Fibroblast of lung (primary cell): ENCODE measurements at places on chromosomes 11 and 22. TPM values are rescaled to one million over a fixed set of nuclear protein-coding genes. Genes with fewer than 3 reads are reported as not detected.
A peak's percentile ranks its signal among the peaks of the same experiment; 100 is the strongest.

- H3K4me1 ChIP-seq = no peaks in the 10 kb centered on the region
- H3K4me3 ChIP-seq = no peak overlapping the region
- H3K36me3 ChIP-seq = no peaks in the 10 kb centered on the region
- no peak overlapping the region for H3K27ac ChIP-seq
- no peaks in the 10 kb centered on the region for H3K27me3 ChIP-seq
Observed at GRCh38 chr22:21916309-21916918, 36.2 kb downstream of the PPM1F start.

- H3K4me1 ChIP-seq = peaks cover 4% of the 10 kb centered on the region
- no peaks in the 10 kb centered on the region for H3K27me3 ChIP-seq
- no peak for DNase-seq
Observed at GRCh38 chr22:45120931-45121330, 42.8 kb upstream of the NUP50 start.

DNA sequence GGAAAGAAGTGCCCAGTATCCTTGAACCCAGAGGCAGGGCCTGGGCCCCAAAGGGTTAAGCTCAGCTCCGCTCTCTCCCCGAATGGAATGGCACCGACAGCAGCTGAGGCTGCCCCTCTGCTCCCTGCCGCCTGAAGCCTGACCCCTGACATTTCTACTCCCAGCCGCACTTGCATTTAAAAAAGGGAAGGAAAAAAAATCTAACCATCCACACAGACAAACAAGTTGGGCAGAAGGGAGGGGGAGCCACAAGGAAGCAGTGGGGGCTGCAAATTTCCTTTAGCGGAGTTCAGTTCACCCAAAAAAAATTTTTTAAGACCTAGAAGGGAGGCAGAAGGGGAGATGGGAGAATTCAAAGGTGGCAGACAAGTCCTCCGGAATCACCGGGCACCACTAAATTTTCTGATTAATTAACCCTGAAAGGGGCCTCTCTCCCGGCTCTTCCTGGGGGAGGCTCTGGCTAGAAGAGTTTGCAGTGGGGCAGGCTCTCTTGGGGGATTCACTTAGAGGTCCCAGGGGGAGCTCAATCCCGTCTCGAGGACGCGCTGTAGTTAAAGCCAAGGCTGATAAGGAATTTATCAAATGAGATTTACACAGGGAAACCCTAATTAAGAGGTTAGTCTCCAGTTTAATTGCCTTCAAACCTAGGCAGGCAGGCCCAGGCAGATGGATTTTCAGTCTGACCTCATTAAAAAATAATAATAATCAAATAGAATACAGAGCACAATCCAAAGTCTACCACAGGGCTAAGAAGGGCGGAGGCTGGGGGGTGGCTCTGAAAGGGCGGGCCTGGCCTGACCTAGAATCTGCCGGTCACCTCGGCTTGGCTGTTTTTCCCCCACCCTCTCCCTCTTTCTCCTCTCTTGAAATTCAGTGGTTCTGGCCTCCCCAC is 25.6 kb downstream of the MN1 start:
- no peaks in the 10 kb centered on the region for H3K4me1 ChIP-seq
- no peak overlapping the region for H3K4me3 ChIP-seq
- no peaks in the 10 kb centered on the region for H3K36me3 ChIP-seq
- H3K27ac ChIP-seq = no peak overlapping the region
- no peaks in the 10 kb centered on the region for H3K27me3 ChIP-seq
- no peak for DNase-seq

DNA sequence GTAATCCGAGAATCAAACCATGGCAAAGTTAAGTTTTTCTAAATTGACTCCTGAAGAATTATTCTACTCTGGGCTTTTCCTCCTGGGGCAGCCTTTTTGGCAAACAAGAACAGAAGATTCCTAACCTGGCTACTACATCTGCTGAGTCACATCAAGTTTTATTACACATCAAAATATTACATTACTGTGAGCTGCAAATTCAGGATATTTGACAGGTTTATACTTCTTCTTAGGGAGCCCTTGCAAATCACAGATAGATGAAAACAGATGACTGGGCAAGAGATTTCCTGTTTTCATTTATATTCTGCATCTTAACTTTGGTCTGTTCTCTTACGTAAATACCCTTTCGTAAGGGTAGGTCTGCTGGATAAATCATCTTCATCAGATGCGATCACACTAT is 23.6 kb downstream of the XRRA1 start:
- H3K4me3 ChIP-seq = no peak overlapping the region
- DNase-seq = peak; percentile 36
- peaks cover 7% of the 10 kb centered on the region for H3K4me1 ChIP-seq
- no peaks in the 10 kb centered on the region for H3K27me3 ChIP-seq
- H3K27ac ChIP-seq = no peak overlapping the region
- H3K36me3 ChIP-seq = peaks cover 2% of the 10 kb centered on the region

- H3K4me1 ChIP-seq = no peaks in the 10 kb centered on the region
- H3K36me3 ChIP-seq = no peaks in the 10 kb centered on the region
Observed at GRCh38 chr11:116498161-116498560, 274.6 kb downstream of the BUD13 start.

GRCh38 chr11:6771926-6772893 is at the start of gene OR2AG2:
Gene OR2AG2 (minus strand): TSS chr11:6771976. CDS start chr11:6768957, 3,019 bp downstream.
- no peaks in the 10 kb centered on the region for H3K4me1 ChIP-seq
- no peaks in the 10 kb centered on the region for H3K36me3 ChIP-seq
- no peak within 1 kb of the TSS for H3K27ac ChIP-seq
- DNase-seq = no peak

- H3K27me3 ChIP-seq = peaks cover 2% of the 10 kb centered on the region
- H3K4me3 ChIP-seq = no peak overlapping the region
- peak; percentile 5 for DNase-seq
- no peaks in the 10 kb centered on the region for H3K36me3 ChIP-seq
Observed at GRCh38 chr11:7574491-7575130, 60.8 kb downstream of the PPFIBP2 start.

- H3K36me3 ChIP-seq = no peaks in the 10 kb centered on the region
- H3K4me3 ChIP-seq = no peak overlapping the region
- DNase-seq = no peak
Observed at GRCh38 chr11:7858006-7858405, 61.3 kb upstream of the OR5P2 start.

- DNase-seq = peak; percentile 61
- peak overlapping the region; percentile 13 for H3K27ac ChIP-seq
- no peaks in the 10 kb centered on the region for H3K27me3 ChIP-seq
- H3K4me1 ChIP-seq = peaks cover 4% of the 10 kb centered on the region
- H3K36me3 ChIP-seq = no peaks in the 10 kb centered on the region
Observed at GRCh38 chr11:114317787-114318137, 21.6 kb downstream of the NNMT start.

GRCh38 chr11:2480874-2481220 is 36.0 kb downstream of the KCNQ1 start:
- H3K4me3 ChIP-seq = no peak overlapping the region
- H3K27ac ChIP-seq = no peak overlapping the region
- no peaks in the 10 kb centered on the region for H3K36me3 ChIP-seq
- no peaks in the 10 kb centered on the region for H3K4me1 ChIP-seq
- peaks cover 3% of the 10 kb centered on the region for H3K27me3 ChIP-seq

DNA sequence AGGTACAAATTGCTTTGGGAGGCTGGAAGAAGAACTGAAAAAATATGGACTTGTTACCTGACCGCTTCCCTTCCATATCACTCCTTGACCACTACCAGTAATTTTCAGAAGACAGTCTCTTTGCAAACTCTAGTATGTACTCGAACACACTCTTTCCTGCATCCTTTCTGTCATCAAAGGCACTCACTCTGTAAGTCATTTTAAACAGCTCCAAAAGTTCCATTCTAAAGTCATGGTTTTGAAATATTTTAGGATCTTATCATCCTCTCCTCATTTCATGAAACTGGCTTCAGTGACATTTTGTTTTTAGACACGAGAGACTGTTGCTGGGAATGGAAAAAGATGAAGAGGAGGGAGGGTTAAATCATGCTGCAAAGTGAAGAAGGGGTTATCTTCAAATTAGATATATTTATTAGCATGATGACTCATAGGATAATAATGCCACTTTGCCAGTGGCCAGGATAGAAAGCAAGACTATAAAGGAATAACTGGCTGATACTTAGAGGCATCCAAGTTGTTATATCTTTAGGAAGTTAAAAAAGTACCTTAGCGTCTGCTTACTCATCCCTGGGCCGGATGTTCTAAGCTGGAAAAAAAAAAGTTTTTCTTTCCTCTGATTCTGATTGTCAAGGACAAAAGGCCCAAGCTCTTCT is 549.3 kb downstream of the METTL15 start:
- H3K4me3 ChIP-seq = no peak overlapping the region
- DNase-seq = peak; percentile 51
- no peaks in the 10 kb centered on the region for H3K36me3 ChIP-seq
- no peak overlapping the region for H3K27ac ChIP-seq
- peaks cover 3% of the 10 kb centered on the region for H3K4me1 ChIP-seq

GRCh38 chr11:7490535-7490934 is 5.2 kb downstream of the OLFML1 start:
- DNase-seq = peak; percentile 45
- no peaks in the 10 kb centered on the region for H3K27me3 ChIP-seq
- no peak overlapping the region for H3K4me3 ChIP-seq
- peak overlapping the region; percentile 66 for H3K27ac ChIP-seq

DNA sequence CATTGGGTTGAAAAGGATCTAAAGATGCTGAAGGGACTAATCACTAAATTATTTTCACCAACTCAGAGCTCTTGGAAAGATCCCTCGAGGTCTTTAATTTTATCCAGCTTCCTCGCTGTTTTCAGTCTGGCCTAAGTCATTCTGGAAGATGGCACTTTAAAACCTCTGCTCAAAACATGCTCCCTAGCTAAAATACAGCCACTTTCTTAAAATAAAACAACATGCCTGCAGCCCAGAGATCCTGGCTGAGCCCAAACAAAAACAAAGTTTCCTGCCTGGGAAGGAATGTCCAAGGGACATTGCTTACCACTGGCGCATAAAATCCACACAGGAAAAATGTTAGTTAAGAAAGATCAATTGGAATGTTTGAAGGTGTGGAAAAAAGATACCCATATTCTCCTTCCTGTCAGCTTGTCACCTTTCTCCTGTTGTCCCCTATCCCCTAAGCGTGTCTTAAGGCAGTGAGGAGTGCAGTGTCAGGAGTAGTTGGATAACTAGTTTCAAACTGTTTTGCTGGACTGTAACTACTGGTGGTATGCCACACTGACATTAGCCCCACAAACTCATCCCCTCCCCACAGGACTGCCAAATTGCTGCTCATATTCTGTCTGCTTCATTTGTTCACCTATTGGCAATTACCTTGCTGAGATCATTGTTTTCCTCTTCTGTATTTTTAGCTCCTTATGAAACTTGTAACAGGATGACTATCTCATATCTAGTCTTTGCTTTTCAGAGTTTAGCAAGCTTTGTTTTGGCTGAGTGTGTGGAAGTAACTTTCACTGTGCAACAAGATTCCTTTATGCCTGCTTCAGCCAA is 108.3 kb upstream of the SESN3 start:
- H3K4me1 ChIP-seq = peaks cover 8% of the 10 kb centered on the region
- no peak overlapping the region for H3K4me3 ChIP-seq
- peak; percentile 32 for DNase-seq

The SHISA8 gene
- not detected in 2 replicates for total RNA-seq

The POLD4 gene
- total RNA-seq = 28.5 and 32.4 TPM in 2 replicates

The OR8A1 gene
- total RNA-seq = not detected in 2 replicates

The CHKB gene
- 15.2 and 22.8 TPM in 2 replicates for total RNA-seq

The TBX1 gene
- total RNA-seq = not detected in 2 replicates
